H1 (cell line): ENCODE measurements at places on chromosomes 1 and 21. TPM values are rescaled to one million over a fixed set of nuclear protein-coding genes. Genes with fewer than 3 reads are reported as not detected.
A peak's percentile ranks its signal among the peaks of the same experiment; 100 is the strongest.

The OR2AK2 gene
- not detected in 2 replicates for total RNA-seq

The ABCA4 gene
- not detected in 2 replicates for total RNA-seq

DNA sequence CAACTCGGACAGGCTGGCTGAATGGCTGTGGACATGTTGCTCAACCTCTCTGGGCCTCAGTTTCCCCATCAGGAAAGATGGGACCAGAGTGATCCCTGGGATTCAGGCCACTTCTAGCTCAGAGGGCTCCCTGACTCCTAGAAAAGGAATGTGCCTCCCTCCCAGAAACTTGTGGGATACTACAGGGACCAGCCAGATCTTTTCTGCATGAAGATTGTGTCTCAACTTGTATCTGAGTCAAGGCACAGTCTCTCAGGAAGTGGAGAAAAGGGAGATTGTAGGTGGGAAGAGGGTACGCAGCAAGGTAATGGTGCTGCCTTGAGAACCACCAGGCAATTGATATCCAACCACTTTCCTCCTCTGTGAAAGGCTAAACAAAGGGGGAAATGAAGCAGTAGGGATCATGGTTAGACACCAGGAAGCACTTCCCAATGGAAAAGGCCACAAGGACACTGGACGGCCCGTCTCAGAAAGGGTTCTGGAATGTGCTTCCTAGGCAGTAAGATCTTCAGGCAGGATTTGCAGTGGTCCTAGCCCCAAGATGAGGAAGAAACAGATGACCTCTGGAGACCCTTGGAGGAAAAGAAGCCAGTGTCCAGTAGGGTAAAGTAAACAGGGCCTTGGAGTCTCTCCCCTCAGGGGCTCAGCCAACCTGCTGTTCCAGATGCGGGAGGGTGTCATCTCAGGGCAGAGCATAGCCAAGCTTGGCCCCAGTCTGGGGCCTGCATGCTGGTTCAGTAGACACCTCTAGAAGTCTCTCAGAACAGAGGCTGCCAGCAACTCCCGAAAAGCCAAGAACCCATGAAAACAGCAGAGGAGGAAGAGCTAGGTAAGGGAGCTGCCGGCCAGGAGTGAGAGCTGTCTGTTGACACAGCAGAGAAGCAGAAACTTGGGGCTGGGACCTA lies 16.8 kb downstream of the IFFO2 start:
- no peak for DNase-seq

DNA sequence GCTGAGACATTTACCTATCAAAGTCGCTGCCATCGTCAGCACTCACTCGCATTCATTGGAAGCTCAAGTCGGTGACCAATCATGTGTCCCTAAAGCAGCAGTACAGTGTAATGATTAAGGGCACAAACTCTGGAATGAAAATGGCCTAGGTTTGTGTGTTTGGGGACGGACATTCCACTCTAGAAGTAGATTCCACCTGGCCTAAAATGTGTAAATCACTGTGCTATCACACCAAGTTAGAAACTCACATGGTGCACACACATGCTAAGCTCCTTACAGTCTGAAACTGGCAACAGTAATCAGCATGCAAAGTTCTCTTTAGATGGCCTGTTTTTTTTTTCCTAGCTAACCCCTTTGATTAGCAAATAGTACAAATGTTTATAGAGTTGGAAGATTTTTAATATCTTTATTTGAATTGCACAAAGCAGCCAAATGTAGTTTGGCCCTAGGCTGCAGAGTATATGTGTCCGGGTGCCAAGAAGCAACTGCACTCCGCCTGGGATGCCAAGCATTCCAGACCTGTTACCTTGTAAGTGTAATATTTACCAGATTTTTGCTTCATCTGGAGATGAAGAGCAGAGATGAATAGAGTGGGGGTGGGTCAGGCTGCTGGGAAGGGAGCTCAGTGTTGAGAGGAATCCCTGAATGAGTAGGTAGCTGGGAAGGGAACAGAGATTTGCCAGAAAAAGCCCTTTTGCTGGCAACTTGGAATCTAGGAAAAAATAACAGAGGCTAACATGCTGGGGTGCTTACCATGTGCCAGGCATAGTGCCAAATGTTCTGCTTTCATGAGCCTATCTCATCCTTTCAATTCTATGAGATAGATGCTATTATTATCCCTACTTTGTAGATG lies 35.2 kb downstream of the TGFB2 start:
- DNase-seq, result no peak

DNA sequence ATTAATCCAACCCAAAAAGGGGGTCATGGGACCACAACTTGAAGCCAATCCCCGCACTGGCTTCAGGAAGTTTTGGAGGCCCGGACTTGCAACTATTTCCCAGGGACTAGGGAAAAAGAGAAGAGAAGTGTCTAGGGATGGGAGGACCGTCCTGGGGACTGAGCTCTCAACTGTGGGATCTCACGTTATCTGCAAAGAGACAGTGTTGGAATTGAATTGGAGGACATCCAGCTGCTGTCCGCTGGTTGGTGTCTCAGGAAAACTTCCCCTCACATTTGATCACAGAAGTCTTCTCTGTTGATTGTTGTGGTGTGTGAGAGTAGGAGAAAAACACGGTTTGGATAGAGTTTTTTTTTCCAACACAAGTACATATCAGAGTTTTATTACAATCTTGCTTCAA lies 46.2 kb upstream of the CITED4 start:
- DNase-seq, result no peak

The SYCP1 gene
- total RNA-seq, result 0.11 and 0.44 TPM in 2 replicates

DNA sequence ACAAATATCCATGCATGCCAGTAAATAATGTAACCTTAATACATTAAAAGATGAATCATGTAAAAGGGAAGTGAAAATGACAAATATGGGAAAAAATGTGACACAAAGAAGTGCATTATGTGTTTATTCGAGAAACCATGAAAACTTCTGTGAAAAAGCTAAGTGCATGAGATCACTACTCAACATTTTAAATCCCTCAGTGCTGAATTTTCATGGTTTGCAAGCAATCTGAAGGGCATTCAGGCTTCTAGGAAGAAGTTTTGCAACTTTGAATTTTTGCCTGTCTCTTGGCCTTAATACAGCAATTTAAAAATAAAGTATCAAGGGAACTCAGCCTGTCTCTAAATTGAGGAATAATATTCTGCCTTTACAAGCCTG lies 78.2 kb downstream of the MAP3K7CL start:
- no peak for DNase-seq

The FAM78B gene
- 3.6 and 4.0 TPM in 2 replicates for total RNA-seq

The LINGO4 gene
- not detected in 2 replicates for total RNA-seq

The TCHH gene
- 0.06 and 0.07 TPM in 2 replicates for total RNA-seq

GRCh38 chr1:114033216-114033706 lies 54.0 kb downstream of the OLFML3 start:
- DNase-seq, result peak; percentile 63

GRCh38 chr1:205632669-205633169 lies 908 bp upstream of the ELK4 start:
- no peak for DNase-seq

The PBX1 gene
- total RNA-seq, result 118 and 124 TPM in 2 replicates

GRCh38 chr1:111214884-111215283 lies 12.6 kb upstream of the CHI3L2 start:
- no peak for DNase-seq

DNA sequence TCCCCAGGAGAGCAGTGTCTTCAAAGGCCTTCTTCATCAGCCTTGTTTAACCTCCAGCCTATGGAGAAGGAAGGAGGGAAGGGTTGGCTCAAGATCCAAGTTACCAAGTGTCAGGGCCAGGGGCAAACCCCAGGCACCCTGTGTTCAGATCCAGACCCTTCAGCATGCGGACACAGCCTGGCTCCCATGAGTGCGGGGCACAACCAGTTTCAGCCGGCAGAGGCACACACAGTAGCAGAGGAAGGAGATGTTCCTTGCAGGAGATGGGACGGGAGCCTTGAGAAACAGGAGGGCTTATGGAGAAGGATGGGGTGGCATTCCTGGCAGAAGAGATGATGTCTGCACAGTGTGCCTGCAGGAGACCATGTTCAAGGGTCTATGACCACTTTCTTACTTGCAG lies 161.7 kb upstream of the EDN2 start:
- no peak for DNase-seq

- DNase-seq, result no peak
These were observed 18.6 kb downstream of the NTPCR start for GRCh38 chr1:232968965-232969364.

The HES4 gene
- total RNA-seq, result 1.2 and 2.8 TPM in 2 replicates

- no peak for DNase-seq
These were observed 89.0 kb upstream of the CHODL start for GRCh38 chr21:18155508-18156193.

DNA sequence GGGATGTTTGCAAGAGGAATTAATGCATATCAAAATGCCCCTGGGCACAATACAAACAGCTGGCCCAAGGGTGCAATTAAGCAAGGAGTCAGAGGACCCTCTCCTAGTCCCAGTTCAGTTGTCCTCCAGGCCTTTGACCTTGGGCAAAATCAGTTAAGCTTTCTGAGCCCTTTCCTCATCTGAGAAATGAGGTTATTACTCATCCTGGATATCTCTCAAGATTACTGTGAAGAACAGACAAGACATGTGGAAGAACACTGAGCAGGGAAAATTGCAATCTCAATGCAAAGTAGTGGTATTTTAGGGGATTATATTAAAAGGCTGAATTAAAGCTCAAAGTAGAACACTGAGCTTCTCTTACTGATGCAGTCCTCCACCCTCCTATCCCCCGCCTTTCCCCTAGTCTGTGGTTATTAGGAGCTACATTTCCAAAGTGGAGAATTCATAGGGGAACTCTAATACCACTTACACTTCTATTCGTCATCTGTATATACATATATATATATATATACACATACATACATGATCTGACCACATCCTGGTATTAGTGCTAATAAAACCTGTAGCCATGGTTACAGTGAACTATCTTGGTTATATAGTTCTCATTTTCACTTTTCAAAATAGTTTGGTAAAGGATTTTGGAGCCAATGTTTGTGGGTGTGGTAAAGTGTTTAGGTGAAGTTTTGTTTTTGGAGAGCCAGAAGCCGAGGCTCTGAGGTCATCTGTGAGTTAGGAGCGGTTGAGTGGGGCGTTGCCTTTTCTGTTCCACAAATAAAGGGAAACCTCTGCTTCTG lies 18.1 kb downstream of the KIAA0040 start:
- DNase-seq, result no peak
